ENCODE measurements at places on chromosomes 16 and 17. TPM values are rescaled to one million over a fixed set of nuclear protein-coding genes. Genes with fewer than 3 reads are reported as not detected.

GRCh38 chr17:58337600-58338453 lies 9.2 kb upstream of the TSPOAP1 start:
- DNase-seq = peak; percentile 98

DNA sequence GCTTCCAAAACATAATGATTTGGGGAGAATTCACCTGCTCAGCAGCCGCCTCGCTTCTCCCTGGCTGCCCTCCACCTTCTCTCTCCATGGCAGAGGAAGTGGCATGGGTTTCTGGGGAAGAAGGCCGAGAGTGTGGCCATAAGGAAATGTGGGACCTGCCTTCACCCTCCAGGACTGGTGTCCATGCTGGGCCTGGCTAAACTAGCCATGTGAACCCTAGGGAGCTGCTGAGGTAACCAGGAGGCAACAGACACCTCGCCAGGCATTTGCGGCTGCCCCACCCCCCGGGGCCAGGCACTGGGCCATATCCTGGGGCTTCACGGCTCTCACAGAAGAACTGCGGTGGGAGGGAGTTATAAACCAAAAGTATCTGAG lies 9.9 kb upstream of the CMTM4 start:
- DNase-seq = peak; percentile 79

- no peak for DNase-seq
These were observed 46.6 kb upstream of the LCMT1 start for GRCh38 chr16:25064937-25065336.

- DNase-seq = peak; percentile 30
These were observed 109.8 kb downstream of the CDK5R1 start for GRCh38 chr17:32596628-32597027.

The KCNJ18 gene
- not detected for total RNA-seq

The MILR1 gene
- 6.3 TPM for total RNA-seq

- no peak for DNase-seq
These were observed 38.2 kb downstream of the CMTM4 start for GRCh38 chr16:66658143-66658859.

DNA sequence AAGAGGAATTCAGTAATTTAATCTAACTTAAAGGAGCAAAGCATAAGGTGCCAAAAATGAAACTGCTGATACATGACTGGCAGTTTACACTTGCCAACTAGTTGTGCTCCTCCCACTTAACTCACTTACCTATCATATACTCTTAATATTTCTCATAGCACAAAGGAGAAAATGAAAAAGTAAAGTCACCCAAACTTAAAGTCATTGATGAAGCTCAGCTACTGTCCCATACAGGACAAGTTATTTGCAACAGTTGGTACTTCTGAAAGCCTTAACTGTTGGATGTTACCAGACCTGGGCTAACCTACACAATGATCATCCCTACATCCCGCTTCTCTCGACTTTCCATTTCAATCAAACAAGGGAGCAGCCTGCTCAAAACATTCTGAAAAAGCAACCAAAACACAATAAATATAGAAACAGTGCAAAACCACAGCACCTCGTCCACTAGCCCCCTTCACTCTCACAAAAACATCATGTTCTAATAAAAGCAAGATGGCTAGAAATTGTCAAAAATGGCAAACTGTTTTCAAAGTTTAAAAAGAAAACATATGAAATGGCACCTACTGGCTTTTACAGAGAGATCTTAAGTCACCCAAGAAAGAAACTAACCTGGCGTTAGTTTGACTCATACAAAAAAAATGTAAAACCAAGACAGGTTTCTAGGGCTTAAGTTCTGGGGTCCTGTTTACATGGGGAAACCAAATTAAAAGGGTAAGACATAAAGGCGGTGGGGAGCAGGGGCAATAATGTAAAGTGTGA lies 868 bp downstream of the MED13 start:
- peak; percentile 53 for DNase-seq

The SOX8 gene
- total RNA-seq = not detected

The TIMM22 gene
- total RNA-seq = 19.5 TPM

- DNase-seq = no peak
These were observed 3.5 kb downstream of the FOXJ1 start for GRCh38 chr17:76137351-76138233.

- DNase-seq = no peak
These were observed 9.4 kb downstream of the C16orf89 start for GRCh38 chr16:5056352-5056751.

The ADAMTS18 gene
- 0.12 TPM for total RNA-seq

GRCh38 chr16:72924927-72925630 lies 122.8 kb downstream of the ZFHX3 start:
- no peak for DNase-seq

The DCAF7 gene
- 34.8 TPM for total RNA-seq
